Activated T-helper 17 cell treated with anti-CD3 and anti-CD28 coated beads, Interleukin-2, amount 50 U/mL, for 72 hours (primary cell): ENCODE measurements at places on chromosomes 13 and 19. TPM values are rescaled to one million over a fixed set of nuclear protein-coding genes. Genes with fewer than 3 reads are reported as not detected.

DNA sequence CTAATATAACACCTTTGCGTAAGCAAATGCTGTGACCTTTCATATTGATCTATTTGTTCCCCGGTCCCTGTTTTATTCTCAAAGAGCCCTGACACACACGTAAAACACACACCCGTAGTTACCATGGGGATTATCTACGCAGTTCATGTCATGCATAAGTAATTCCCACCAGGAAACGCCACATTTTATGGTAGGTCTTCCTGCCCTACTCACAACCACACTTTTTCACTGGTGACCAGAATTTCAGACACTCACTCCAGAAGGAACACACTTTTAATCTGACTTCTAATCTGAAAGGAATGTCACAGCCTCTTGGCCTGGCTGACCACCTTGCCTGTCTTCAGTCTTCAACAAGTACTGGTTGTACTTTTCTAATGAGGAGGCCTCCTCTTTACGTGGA, 46.8 kb downstream of the SLC7A1 start:
- peaks cover 90% of the 10 kb centered on the region for H3K36me3 ChIP-seq
- H3K4me3 ChIP-seq = no peak overlapping the region
- peaks cover 23% of the 10 kb centered on the region for H3K4me1 ChIP-seq
- H3K27ac ChIP-seq = no peak overlapping the region

GRCh38 chr13:40564342-40565001, 102.0 kb downstream of the FOXO1 start:
- peak; percentile 25 for ATAC-seq

GRCh38 chr19:10001899-10002298, 8.4 kb downstream of the COL5A3 start:
- H3K4me1 ChIP-seq = peaks cover 42% of the 10 kb centered on the region
- no peaks in the 10 kb centered on the region for H3K27me3 ChIP-seq
- peaks cover 85% of the 10 kb centered on the region for H3K36me3 ChIP-seq
- H3K27ac ChIP-seq = no peak overlapping the region
- H3K4me3 ChIP-seq = peak overlapping the region; percentile 76

GRCh38 chr13:98778749-98779148, 26.3 kb upstream of the SLC15A1 start:
- peaks cover 14% of the 10 kb centered on the region for H3K27me3 ChIP-seq
- H3K4me1 ChIP-seq = no peaks in the 10 kb centered on the region
- H3K27ac ChIP-seq = no peak overlapping the region
- H3K36me3 ChIP-seq = no peaks in the 10 kb centered on the region

DNA sequence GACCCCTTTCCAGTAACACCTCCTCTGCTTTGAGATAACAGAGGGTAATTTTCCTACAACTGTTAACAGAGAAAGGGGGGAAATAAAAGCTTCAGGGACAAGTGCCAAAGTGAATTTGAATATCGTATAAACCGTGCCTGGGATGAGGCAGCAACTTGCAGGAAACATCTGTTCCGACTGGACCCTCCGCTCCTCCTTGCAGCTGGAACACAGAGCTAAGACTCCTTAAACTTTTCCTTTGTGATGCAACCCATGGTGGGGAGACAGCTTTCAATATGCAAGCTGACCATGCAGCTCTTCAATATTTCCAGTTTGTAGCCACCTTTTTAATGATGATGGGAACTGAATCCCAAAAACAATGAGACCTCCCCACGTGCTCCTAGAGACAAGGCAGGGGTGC, 432.6 kb downstream of the ZNF536 start:
- ATAC-seq = no peak
- H3K36me3 ChIP-seq = no peaks in the 10 kb centered on the region
- H3K4me1 ChIP-seq = no peaks in the 10 kb centered on the region
- peaks cover 16% of the 10 kb centered on the region for H3K27me3 ChIP-seq

Gene SIGLEC8
- total RNA-seq = not detected

DNA sequence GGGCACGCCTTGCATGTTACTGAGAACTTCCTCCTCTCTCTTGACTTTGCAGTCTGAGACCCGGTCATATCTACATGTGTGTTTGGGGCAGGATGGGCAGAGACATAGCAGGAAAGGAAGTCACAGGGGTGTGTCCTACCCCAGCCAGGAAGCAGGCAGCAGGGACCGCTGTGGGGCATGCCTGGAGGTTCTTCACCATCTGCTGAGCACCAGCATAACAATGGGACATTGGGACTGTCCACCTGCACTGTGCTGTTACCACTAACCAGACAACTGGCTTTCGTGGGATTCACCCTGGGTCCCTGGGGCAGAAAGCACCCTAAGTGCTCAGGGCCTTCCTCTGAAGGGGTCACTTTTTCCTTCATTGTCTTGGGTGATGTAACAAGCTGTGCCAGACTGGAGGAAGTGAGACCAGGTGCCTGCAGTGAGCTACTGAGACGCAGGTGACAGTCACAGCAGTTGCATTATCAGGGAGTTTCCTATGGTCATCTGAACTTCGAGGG, 2.6 kb upstream of the HAUS5 start:
- H3K27ac ChIP-seq = peak overlapping the region; percentile 76
- H3K4me1 ChIP-seq = no peaks in the 10 kb centered on the region
- H3K27me3 ChIP-seq = no peaks in the 10 kb centered on the region
- peak; percentile 20 for ATAC-seq
- peak overlapping the region; percentile 34 for H3K4me3 ChIP-seq

Gene PRR36
- 0.19 TPM for total RNA-seq

DNA sequence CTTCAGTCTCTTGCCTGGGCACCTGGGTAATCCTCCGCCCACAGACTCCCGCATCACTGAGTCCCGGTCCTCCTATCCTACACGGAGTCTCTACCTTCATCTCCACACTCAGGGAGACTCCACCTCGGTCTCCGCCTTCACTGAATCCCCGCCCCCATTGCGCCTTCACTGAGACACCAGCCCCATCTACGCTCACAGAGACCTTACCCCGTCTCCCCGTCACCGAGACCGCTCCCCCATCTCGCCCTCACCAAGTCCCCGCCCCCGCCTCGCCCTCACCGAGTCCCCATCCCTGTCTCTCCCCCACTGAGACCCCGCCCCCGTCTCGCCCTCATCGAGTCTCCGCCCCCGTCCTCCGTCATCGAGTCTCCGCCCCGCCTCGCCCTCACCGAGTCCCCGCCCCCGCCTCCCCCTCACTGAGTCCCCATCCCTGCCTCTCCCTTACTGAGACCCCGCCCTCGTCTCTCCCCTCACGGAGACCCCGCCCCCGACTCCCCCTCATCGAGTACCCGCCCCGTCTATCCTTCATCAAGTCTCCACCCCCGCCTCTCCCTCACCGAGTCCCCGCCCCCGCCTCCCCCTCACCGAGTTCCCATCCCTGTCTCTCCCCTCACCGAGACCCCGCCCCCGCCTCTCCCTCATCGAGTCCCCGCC, 23.1 kb upstream of the ZNF846 start:
- ATAC-seq = peak; percentile 73
- no peaks in the 10 kb centered on the region for H3K27me3 ChIP-seq
- peak overlapping the region; percentile 86 for H3K4me3 ChIP-seq
- H3K36me3 ChIP-seq = no peaks in the 10 kb centered on the region
- peaks cover 17% of the 10 kb centered on the region for H3K4me1 ChIP-seq
- H3K27ac ChIP-seq = peak overlapping the region; percentile 89

GRCh38 chr13:20702915-20703779, at the start of gene IL17D:
TSS of gene IL17D (plus strand) at chr13:20703699. CDS start at chr13:20704002, 303 bp downstream.
- ATAC-seq = peak; percentile 34
- peaks cover 23% of the 10 kb centered on the region for H3K27me3 ChIP-seq
- no peak within 1 kb of the TSS for H3K27ac ChIP-seq
